ENCODE measurements at places on chromosomes 12 and 14.

- DNase-seq, result no peak
Measured at GRCh38 chr12:113222730-113223531, 1.7 kb downstream of the TPCN1 start.

GRCh38 chr14:63840981-63841380, 11.8 kb upstream of the SYNE2 start:
- DNase-seq, result peak; percentile 24

DNA sequence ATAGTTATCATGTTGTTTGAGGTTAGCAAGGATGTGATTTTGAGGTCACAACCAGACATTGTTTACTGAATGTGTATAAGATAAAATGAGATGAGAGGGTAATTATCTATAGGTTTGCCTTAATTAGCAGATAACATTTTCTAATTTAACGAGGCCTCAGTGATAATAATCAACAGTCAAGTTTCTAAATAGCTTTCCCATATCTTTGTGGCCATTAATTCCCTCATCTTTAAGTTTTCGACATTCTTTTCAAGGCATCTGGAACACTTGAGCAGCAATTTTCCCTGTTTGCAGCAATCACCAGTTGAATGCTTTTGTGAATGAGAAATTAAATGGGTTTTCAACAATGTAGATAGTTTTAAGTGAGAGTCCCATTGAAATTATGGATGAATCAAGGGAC, 304.1 kb downstream of the SYT1 start:
- no peak for DNase-seq

- DNase-seq, result no peak
Measured at GRCh38 chr14:92578511-92578910, 64.9 kb downstream of the RIN3 start.

DNA sequence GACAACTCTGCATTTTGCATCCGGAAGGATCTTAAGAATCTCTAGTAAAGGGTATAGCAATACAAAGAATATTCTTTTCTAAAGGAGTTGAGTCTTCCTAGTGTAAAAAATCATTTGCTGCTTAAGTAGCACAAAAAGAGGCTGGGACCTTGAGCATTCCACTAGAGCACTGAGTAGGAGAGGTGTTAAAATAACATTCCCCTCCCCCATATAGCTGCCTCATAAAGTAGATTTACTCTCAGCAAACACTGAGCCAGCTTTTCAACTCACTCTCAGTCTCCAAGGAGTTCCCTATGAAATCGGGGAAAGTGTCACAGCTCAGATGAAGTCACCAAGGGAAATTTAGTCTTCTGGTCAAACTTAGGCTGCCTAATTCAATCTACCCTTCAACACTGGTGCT, 592.7 kb downstream of the ETNK1 start:
- DNase-seq, result no peak

GRCh38 chr14:31967669-31967975, 109.5 kb upstream of the ARHGAP5 start:
- no peak for DNase-seq

GRCh38 chr14:24984846-24985589, 64.9 kb downstream of the STXBP6 start:
- DNase-seq, result no peak

DNA sequence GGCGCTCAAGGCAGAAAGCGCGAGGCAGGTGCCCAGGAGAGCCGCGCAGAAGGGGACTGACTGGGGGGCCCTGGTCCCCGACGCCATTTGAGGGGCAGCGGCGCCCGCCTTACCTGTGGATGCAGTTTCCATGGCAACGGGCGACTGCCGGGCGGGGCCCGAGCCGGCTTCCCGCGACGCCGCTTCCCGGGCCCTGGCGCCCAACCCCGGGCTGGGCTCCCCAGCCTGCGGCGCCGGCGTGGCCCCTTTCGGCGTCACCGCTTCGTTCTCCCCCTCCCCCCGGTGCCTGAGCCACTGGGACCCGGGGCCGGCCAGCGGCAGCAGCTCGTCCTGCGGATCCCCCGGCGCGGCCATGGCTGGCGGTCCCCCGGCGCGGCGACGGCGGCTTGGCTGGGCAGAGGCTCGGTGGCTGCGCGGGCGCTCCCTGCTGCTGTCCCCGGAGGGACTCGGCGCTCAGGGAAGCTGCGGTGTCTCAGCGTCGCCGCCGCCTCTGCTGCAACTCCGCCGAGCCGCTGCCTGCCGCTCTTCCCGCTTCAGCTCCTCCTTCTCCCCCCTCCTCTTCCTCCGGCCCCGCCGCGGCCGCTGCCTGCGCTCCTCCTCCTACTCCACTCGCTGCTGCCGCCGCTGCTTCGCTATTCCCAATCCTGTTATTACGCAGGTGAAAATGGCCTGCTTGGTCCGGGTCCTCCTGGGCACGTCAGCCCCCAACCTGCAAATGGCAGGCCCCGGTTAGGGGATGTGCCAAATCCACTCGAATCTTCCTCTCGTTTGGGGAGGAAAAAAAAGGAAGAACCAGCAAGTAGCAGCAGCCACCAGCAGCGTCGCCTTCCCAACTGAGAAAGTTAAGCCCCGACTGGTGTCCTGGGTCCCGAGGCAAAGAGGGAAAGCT, at the start of gene RTN1:
Gene RTN1, minus strand, starts transcription at position 500 of the 889 bp plus-strand sequence. Its CDS starts 146 bp downstream, at position 354.
- no peak for DNase-seq

GRCh38 chr12:57759360-57759980, 4.6 kb downstream of the MARCHF9 start:
- no peak for DNase-seq

DNA sequence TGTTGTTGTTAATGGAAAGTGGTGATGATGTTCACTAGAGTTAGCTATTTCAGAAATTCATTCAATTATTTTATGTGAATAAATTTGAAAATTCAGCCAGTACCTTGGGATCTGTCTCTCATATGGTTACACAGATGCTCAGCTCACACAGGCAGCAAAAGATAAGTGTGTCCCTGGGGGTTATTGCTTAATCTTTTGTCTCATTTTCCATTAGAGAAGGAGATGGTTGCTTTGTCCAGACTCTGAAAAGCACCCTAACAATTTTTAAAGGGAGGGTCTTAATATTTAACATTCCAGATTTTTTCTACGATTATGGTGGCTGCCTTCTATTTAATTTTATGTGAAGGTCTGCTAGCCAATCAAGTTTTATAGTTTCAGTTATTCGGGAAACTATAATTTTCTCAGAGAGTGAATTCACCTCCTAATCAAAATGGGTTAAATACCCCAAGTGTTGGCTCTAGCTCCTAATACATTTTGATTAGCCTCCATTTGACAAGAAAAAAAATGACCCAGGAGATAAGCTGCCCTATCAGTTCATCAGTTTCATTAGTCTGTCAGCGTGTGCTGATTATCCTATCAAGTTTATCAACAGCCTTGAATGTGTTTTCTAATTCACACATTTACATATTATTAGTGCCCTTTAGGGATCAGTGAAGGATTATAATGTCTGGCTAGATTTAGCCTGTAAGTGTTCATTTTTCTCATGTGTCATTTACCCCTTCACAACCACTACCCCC, 282.1 kb downstream of the TMTC2 start:
- no peak for DNase-seq

- no peak for DNase-seq
Measured at GRCh38 chr14:72962829-72963312, 36.6 kb downstream of the DCAF4 start.

GRCh38 chr12:132259364-132259871, 70.0 kb downstream of the GALNT9 start:
- DNase-seq, result no peak

GRCh38 chr12:75658901-75659823, 147.8 kb upstream of the KRR1 start:
- DNase-seq, result no peak

- DNase-seq, result peak; percentile 40
Measured at GRCh38 chr14:99393059-99393655, 87.5 kb downstream of the SETD3 start.

GRCh38 chr14:89564286-89564957, 147.4 kb upstream of the FOXN3 start:
- DNase-seq, result no peak

DNA sequence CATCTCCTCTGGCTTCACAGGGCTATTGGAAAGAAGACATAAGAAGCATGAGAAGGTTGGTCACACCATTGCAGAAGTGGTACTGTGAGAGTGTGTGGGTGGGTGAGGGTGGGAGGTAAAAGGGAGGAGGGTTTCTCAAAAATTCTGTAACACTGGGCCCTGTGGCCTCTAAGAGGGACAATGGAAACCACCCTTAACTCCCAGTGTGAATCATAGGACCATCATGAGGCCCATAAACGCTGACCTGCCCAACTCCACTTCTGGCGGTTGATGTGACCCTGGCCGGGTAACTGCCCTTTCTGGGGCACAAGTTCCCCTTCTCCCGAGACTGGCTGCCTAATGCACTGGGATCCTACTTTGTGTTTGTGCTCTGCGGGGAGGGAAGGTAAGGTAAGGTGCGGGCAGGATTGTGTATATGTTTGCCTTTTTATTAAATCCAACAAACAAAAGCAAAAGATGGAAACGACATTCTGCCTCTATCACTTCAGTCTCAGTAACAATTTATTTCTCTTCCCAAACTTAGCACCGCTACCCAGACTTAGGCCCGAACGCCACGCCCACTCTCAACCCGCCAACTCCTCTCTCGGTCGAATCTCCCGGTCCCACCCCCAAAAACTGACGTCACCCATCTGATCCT, 551 bp downstream of the METTL1 start:
- peak; percentile 92 for DNase-seq

GRCh38 chr14:35255711-35256110, 36.5 kb upstream of the PSMA6 start:
- no peak for DNase-seq

Data from stimulated activated CD4-positive, alpha-beta T cell treated with anti-CD3 and anti-CD28 coated beads, Interleukin-4, amount 100 ng/mL, for 4 hours (primary cell).